ENCODE measurements at places on chromosomes 2 and 18.
A peak's percentile ranks its signal among the peaks of the same experiment; 100 is the strongest.

GRCh38 chr2:133077269-133077822 is 407.3 kb upstream of the LYPD1 start:
- no peaks in the 10 kb centered on the region for H3K36me3 ChIP-seq
- DNase-seq, result no peak
- H3K4me3 ChIP-seq, result no peak overlapping the region
- H3K27ac ChIP-seq, result no peak overlapping the region
- no peaks in the 10 kb centered on the region for H3K27me3 ChIP-seq

DNA sequence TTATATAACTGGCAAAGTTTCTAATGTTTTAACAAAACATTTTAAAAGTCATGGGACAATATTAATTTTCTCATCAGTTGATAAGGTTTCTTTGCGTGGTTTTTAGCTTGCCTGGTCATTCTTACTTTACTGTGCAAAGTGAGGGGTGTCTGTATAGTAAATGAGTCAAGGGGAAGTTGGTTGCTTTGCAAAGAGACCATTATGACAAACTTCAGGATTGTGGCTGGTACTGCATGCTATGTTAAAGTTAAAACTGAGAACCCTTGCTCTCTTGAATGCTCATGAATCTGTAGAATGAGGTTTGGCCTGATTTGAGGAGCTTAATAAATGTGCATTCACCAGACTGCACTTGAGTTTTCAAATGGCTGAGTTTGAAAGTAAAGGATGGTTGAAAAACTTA is 47.0 kb downstream of the COL4A4 start:
- H3K27me3 ChIP-seq, result no peaks in the 10 kb centered on the region
- no peaks in the 10 kb centered on the region for H3K36me3 ChIP-seq
- H3K4me1 ChIP-seq, result no peaks in the 10 kb centered on the region
- no peak for DNase-seq
- no peak overlapping the region for H3K27ac ChIP-seq

DNA sequence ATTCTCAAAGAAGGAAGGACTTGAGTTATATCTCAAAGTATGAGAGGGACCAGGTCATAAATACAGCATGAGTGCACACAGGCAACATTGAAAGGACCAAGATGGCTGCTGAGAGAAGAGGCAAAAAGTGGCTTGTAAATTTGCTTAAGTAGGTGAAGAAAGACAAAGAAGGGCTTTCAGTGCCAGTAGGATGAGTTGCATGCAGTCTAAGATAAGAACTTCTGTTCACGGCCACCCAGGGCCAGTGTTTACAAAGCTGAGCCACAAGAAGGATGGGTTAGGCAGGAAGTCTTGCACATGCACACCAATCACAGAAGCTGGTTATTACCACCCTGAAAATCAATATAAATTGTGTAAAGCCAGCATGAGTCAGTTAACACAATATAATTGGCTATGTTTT is 3.1 kb upstream of the ABCB11 start:
- H3K4me1 ChIP-seq, result no peaks in the 10 kb centered on the region
- H3K27ac ChIP-seq, result no peak overlapping the region
- no peak overlapping the region for H3K4me3 ChIP-seq
- DNase-seq, result no peak

- H3K27ac ChIP-seq, result no peak overlapping the region
- no peaks in the 10 kb centered on the region for H3K27me3 ChIP-seq
- H3K4me1 ChIP-seq, result no peaks in the 10 kb centered on the region
- peak; percentile 63 for DNase-seq
- H3K4me3 ChIP-seq, result no peak overlapping the region
Observed at GRCh38 chr18:3649633-3650426, 199.9 kb downstream of the TGIF1 start.

DNA sequence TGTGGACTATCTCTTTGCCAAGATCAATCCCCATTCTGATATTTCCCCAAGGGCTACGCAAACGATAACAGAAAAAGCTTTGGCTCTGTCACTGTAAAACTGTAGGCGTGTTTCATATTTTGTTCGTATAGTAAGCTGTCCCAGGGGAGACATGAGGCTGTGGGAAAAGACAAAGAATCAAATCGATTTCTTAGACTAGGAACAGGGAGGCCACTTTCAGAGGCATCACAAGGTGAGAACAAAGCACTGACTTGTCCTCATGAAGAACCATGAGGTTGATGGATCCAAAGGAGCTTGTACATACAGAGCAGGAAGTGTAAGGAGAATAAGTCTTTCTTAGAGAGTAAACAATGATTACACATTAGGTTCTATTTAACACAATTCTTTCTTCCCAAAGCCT is 255.7 kb downstream of the HNMT start:
- no peaks in the 10 kb centered on the region for H3K4me1 ChIP-seq
- DNase-seq, result no peak
- no peaks in the 10 kb centered on the region for H3K36me3 ChIP-seq

- H3K36me3 ChIP-seq, result no peaks in the 10 kb centered on the region
- H3K4me1 ChIP-seq, result no peaks in the 10 kb centered on the region
- H3K27ac ChIP-seq, result no peak overlapping the region
- no peaks in the 10 kb centered on the region for H3K27me3 ChIP-seq
Observed at GRCh38 chr18:13568443-13569392, 157.6 kb downstream of the FAM210A start.

DNA sequence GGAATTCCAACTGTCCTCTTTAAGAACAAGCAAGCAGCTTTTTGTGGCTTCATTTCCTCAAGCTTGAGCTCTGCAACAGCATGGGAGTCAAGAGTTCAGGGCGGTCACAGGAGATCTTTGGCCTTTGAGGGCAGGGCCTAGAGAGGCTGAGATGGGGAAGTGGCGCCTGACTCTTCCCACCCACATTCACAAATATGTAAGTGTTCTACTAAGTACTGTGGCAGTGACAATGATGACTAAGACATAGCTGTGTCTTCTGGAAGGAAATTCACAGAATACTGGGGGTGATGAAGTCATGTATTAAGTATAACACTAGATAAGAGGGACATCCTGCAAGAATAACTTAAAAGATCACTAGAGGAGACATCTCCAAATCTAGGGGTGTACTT is 15.0 kb downstream of the RND3 start:
- peaks cover 9% of the 10 kb centered on the region for H3K36me3 ChIP-seq
- DNase-seq, result peak; percentile 77
- no peak overlapping the region for H3K27ac ChIP-seq

DNA sequence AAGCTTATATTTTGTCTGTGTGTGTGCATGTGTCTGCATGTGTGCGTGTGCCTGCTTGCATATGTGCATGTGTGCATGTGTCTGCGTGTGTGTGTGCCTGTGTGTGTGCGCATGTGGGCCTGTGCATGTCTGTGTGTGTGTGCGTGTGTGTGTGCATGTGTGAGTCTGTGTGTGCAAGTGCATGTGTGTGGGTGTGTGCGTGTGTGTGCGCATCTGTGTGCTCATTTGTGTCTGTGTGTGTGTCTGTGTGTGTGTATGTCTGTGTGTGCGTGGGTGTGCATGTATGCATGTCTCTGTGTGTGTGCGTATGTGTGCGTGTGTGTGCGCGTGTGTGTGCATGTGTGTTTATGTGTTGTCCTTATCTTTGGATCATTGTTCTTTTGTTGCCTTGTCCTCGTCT is 56.8 kb downstream of the DSC3 start:
- H3K4me1 ChIP-seq, result no peaks in the 10 kb centered on the region
- H3K36me3 ChIP-seq, result no peaks in the 10 kb centered on the region
- H3K27me3 ChIP-seq, result no peaks in the 10 kb centered on the region
- no peak for DNase-seq
- no peak overlapping the region for H3K27ac ChIP-seq
- no peak overlapping the region for H3K4me3 ChIP-seq

DNA sequence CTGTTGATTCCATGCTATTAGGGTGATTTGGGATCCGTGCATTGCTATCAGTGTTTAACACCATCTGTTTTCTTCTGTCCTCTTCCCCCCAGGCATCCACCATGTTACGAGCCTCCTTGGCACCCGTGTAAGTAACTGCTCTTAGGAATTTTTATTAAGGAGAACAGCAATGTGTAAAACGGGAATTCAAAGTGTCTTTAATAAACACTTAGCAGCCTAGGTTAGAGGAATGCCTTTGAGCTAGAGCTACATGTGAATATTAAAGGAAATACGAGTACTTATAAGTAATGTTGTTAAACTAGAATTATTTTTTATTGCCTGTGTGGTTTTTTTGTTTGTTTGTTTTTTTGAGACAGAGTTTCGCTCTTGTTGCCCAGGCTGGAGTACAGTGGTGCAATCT is 58.1 kb downstream of the ARMC9 start:
- H3K4me1 ChIP-seq, result no peaks in the 10 kb centered on the region
- peaks cover 6% of the 10 kb centered on the region for H3K36me3 ChIP-seq
- H3K4me3 ChIP-seq, result no peak overlapping the region

DNA sequence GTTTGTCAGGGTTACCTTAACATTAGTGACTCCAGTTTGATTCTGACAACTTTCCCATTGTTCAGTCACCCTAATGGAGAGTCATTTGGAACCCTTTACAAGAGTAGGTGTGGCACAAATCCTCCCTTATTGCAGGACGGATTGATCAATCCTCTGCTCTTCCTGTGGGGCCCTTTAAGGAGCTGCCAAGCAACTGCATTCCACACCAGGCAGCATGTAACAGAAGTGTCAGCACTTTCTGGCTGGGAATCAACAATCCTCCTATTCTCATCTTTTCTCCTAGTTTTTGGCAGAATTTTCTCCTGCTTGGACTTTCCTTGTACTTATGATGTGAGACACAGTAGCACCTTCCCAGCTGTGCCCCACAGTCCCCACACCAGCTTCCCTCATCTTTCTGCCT is 177.8 kb downstream of the ST6GAL2 start:
- H3K27me3 ChIP-seq, result no peaks in the 10 kb centered on the region
- no peaks in the 10 kb centered on the region for H3K4me1 ChIP-seq
- no peak overlapping the region for H3K4me3 ChIP-seq
- H3K27ac ChIP-seq, result no peak overlapping the region

- H3K27me3 ChIP-seq, result no peaks in the 10 kb centered on the region
- DNase-seq, result no peak
- no peak overlapping the region for H3K4me3 ChIP-seq
- no peaks in the 10 kb centered on the region for H3K36me3 ChIP-seq
- no peaks in the 10 kb centered on the region for H3K4me1 ChIP-seq
- H3K27ac ChIP-seq, result no peak overlapping the region
Observed at GRCh38 chr18:49021433-49022129, 70.8 kb upstream of the SMAD7 start.

- H3K36me3 ChIP-seq, result no peaks in the 10 kb centered on the region
- H3K27me3 ChIP-seq, result no peaks in the 10 kb centered on the region
- no peak overlapping the region for H3K4me3 ChIP-seq
- no peaks in the 10 kb centered on the region for H3K4me1 ChIP-seq
- no peak overlapping the region for H3K27ac ChIP-seq
Observed at GRCh38 chr2:71551631-71551915, 98.2 kb downstream of the DYSF start.

GRCh38 chr18:3603421-3604234 is 153.7 kb downstream of the TGIF1 start:
- no peaks in the 10 kb centered on the region for H3K27me3 ChIP-seq
- H3K4me3 ChIP-seq, result peak overlapping the region; percentile 53
- H3K4me1 ChIP-seq, result peaks cover 2% of the 10 kb centered on the region
- DNase-seq, result no peak
- no peaks in the 10 kb centered on the region for H3K36me3 ChIP-seq

- H3K36me3 ChIP-seq, result no peaks in the 10 kb centered on the region
- no peak overlapping the region for H3K27ac ChIP-seq
- DNase-seq, result no peak
- H3K4me3 ChIP-seq, result no peak overlapping the region
- peaks cover 5% of the 10 kb centered on the region for H3K4me1 ChIP-seq
- H3K27me3 ChIP-seq, result peaks cover 1% of the 10 kb centered on the region
Observed at GRCh38 chr2:236892721-236893120, 193.0 kb upstream of the COPS8 start.

DNA sequence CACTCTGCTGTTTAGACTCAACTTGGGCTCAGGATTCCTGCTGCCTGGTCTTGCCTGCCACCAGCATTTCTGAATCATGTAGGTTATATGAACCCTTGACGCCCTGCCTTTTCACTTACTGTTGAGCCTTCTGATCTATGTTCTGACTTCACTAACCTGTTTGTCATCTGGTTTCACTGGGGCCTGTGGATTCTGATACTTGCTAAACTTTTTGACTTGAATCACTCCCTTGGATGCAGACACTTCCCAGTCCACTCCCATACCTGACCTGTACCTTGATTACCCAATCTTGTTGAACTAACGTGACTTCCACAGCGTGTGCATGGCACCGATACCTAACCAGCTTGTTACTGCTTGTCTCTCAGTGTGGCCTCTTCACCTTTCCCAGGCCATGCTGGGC is 35.6 kb upstream of the SPAG16 start:
- no peaks in the 10 kb centered on the region for H3K27me3 ChIP-seq
- no peaks in the 10 kb centered on the region for H3K4me1 ChIP-seq
- H3K4me3 ChIP-seq, result no peak overlapping the region
- no peak overlapping the region for H3K27ac ChIP-seq

DNA sequence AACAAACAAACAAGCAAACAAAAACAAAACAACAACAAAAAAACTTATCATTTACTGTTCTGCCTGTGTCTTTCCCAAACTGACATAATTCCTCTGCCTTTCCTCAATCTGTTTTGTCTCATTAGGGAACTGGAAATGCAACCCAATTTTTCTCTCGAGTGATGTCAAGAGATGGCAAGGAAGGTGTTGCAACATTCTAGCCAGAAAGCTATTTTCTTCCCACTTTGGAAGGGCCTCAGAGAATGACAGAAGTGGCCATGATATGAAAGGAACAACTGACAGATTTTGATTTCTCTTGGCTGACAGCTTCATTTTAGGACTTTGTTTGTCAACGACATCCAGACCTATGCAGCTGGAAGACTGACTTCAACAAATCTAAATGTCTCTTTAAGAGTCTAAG is 24.7 kb downstream of the RND3 start:
- no peaks in the 10 kb centered on the region for H3K27me3 ChIP-seq
- H3K4me3 ChIP-seq, result no peak overlapping the region
- DNase-seq, result no peak
- H3K27ac ChIP-seq, result no peak overlapping the region

- no peak for DNase-seq
- H3K36me3 ChIP-seq, result no peaks in the 10 kb centered on the region
- H3K27ac ChIP-seq, result no peak overlapping the region
- no peaks in the 10 kb centered on the region for H3K4me1 ChIP-seq
- no peaks in the 10 kb centered on the region for H3K27me3 ChIP-seq
Observed at GRCh38 chr2:104023306-104023705, 830.6 kb upstream of the POU3F3 start.

DNA sequence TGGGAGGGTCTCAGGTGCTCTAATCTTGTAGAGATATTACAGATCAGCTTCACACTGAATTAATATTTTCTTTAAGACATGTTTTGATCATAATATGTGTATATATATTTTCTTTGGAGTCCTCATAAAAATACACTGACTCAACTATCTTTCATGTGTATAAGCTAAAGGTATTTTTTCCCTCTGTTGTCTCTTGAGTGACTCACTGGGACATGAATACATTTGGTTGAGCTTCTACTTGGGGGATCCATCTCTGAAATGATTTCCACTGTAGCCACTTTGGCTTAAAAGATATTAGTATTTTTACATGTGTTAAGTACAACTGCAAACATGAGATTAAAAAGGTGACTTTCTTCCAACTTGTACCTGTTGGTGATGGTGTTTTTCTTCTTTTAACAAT is 140.8 kb downstream of the TTN start:
- H3K4me3 ChIP-seq, result no peak overlapping the region
- H3K36me3 ChIP-seq, result no peaks in the 10 kb centered on the region
- DNase-seq, result no peak
- no peaks in the 10 kb centered on the region for H3K4me1 ChIP-seq

GRCh38 chr18:49697757-49698524 is 115.4 kb downstream of the ACAA2 start:
- no peaks in the 10 kb centered on the region for H3K27me3 ChIP-seq
- no peak overlapping the region for H3K27ac ChIP-seq
- no peaks in the 10 kb centered on the region for H3K4me1 ChIP-seq
- H3K4me3 ChIP-seq, result no peak overlapping the region
- peak; percentile 57 for DNase-seq
- H3K36me3 ChIP-seq, result no peaks in the 10 kb centered on the region

Measured in aorta (tissue), 5 donors.